ENCODE measurements at places on chromosomes 16 and 17.

DNA sequence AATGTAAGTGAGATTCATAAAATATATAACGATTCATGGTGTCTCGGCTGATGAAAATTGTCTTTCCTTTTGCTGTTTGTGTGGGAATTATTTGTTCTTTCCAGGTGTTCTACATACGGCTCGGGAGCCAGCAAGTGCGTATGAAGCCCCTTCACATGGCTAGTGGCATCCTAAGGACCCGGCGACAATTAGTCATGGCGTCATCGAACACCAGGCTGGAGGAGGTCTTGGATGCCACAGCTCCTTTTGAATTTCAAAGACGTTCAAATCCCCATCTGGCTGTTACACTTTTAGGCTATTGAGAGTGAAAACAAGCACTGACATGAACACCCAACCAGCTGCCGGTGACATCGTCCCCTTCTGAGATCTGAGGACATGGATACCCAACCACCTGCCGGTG is 397.7 kb upstream of the TNRC6C start:
- DNase-seq = no peak

DNA sequence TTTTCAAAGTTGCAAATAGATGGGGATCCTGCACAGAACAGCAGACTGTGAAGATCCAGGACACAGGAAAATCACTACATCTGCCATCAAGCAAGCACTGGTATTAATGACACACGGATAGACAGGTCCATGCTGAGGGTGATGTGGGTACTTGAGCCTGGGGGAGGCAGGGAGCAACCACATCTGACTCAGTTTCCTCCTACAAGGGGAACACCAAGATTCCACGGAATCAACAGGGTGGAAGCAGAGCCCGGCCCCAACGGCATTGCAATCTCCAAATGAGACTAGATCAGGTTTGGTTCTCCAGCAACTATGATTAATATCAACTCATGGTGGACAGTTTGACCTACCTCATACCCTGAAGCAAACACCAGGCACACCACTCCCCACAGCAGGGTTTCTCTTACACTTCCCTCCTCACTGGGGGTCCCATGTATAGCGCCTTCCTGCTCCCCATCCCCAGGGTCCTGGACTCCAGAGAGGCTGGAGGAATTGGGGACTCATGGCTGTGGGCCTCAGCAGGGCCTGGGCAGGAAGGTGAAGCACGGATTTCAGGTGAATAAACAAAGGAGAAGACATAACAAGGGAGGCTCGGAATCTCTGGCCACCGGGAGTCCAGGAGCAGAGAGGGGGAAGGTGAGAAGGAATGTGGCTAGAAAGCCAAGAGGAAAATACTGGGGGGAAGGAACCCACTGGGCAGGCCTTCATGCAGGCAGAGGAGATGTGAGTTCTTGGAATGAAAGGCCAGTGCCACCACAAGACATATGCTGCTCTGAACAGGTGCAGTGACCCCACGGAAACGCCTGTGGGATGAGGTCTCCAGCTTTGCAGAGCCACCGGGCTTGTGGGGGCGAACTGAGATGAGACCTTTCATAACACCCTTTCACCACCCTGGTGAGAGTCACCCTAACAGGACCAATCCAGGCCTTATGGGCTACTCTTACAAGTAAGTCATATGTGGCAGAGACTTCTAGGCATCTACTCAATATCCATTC is 29.5 kb upstream of the PIK3R6 start:
- no peak for DNase-seq

DNA sequence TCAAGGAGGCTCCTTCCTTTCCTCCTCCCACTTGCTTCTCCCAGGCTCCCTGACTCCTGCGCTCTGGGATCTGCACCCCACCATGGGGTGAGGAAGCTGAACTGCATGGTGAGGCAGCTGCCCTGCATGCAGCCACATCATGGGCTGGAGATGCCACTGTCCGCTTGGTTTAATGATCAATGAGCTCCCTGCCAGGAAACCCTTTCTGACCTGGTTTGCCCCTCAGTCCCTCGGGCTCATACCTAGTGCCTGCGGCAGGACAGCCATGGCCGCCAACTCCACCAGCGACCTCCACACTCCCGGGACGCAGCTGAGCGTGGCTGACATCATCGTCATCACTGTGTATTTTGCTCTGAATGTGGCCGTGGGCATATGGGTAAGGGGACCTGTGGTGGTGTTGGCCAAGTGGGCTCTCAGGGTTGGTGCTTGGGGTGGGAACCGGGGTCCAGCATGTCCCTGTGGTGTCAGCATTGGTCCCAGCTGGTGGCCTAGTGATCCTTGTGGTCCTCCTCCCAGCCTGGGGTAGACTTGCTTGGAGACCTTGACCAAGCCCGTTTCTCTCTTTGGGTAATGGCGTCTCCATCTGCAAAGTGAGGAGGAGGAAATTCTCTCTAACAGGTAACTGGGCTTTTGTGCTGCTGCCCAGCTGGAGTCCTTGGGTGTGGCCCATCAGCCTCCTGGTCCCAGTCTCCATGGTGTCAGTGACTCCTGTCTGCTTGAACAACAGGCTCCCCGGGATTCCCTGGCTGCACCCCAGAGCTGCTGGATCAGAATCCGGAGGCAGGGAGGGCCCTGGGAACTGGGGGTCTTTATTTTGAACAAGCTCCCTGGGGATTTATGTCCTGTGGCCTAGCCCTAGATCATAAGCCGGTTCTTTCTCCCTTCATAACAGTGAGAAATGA is at the start of gene SLC5A10:
Gene SLC5A10 (plus strand): TSS at position 225 of the 902 bp plus-strand sequence. CDS start 41 bp downstream, at position 266.
- no peak for DNase-seq

DNA sequence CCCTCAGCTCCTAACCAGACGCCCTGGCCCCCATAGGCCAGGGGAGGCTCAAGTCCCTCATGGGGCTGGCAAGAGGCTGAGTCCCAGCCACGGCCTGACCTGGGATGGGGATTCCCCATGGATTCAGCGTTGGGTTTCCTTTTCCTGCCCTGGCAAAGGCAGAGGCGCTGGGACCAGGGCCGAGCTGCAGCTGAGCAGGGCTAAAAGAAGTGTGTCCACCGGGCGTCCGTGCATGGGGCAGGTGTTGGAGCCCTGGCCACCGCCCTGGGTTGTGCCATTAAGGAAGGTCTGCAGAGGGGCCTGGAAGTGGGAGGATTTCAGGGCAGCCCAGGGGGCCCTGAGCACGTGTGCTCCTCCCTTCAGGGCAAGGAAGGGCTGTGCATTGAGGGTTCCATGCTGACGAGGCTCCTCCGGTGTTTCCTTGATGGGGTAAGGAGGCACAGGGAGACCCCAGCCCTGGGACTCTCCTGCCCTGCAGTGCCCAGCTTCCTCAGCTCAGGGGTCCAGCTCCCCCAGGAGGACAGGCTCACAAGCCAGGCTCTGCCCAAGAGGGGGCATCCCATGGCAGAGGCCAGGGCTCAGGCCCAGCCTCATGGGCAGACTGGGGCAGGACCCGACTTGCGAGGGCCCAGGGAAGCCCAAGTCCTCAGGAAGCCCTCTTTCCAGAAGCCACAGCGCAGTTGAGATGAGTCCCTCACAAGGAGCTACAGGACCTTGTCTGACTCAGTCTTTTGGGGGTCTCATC is 10.1 kb downstream of the TBC1D26 start:
- no peak for DNase-seq

- no peak for DNase-seq
Observed at GRCh38 chr17:81713556-81714411, 1.7 kb downstream of the SLC25A10 start.
